CD4-positive, alpha-beta T cell treated with Interleukin-10 for 1 hour (primary cell): ENCODE measurements at places on chromosomes 5 and 9.

DNA sequence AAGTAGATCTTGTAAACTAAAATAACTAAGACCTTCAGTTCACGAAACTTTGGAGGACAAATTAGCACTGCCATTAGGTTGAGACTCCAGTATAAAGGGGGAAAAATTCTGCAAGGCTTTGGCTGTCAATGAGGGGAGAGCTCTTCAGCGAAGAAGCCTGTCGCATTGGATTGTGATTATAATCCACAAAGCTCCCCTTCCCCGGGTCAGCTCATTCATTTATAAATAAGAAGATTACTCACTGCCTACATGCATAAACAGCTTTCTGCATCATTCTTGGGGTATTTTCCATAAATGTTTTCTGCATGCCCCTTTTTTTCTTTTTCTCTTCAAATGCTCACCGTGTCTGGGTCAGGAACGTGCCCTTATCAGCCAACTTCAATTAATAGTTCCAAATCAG is 196.7 kb downstream of the EBF1 start:
- no peak for DNase-seq

GRCh38 chr5:93620487-93621326 is 37.7 kb downstream of the NR2F1 start:
- peak; percentile 58 for DNase-seq

- no peak for DNase-seq
Measured at GRCh38 chr9:132949709-132950108, 5.3 kb upstream of the TSC1 start.

DNA sequence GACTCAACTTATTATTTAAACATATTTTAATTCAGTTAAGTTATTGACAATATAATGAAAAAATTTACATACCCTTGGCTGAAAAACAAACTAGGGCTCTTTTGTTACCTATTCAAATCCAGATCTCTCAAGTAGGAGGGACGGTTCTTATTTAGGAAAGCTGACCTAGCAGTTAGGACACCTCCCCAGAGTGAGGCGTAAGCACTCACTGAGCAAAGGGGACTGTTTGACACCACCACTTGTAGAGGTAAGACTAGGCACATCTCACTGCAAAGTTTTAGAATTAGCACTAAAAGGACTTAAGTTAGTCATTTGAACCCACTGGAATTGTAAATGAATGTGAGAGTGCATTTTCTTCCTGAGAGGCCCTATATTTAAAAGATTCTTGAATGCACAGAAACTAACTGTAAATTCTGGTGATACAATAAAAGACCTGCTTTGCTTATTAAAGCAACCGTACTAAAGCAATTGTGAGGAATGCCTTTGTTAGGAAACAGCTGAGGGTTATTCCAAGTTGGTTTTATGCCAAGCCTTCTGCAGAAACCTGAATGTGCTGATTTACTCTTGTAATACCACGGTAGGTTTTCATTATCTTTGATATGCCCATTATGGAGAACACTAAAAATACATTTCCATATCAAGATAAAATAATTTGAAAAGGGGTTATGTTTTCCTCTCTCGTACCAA is 16.2 kb downstream of the HACD4 start:
- DNase-seq = no peak

DNA sequence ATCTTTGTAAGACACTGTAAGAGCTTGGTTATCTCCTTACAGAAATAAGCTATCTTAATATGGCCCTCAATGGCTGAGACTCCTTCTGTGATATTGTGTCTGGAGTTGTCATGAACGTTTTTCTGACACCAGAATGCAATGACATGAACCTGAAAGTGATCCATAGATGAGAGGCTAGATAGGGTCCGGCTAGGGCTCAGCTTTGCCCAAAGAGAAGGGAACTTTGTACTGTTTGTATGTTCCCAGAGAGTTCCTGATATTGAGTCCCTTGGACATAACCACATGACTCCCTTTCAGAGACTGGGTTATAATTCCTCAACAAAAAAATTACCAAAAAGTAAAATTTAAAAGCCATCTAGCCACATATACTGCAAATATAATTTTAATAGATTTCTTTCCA is 575.8 kb upstream of the CLINT1 start:
- DNase-seq = no peak

GRCh38 chr9:121708768-121709488 is 57.5 kb downstream of the DAB2IP start:
- no peak for DNase-seq

DNA sequence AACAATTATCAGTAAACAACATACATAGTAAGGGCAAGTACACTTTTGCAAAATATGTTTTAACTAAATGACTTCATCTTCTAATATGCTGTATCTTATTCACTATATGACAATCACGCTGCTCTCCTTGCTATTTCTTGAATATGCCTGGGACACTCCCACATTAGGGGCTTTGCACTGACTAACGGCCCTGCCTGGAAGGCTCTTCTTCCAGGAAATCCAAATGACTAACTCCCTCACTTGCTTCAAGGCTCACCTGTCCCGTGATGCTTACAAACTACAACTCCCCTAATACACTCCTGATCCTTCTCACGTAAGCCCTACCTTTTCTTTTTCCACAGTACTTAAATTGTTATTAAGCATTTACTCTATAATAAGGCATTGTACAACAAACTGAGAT is 10.6 kb downstream of the ERP44 start:
- DNase-seq = no peak

DNA sequence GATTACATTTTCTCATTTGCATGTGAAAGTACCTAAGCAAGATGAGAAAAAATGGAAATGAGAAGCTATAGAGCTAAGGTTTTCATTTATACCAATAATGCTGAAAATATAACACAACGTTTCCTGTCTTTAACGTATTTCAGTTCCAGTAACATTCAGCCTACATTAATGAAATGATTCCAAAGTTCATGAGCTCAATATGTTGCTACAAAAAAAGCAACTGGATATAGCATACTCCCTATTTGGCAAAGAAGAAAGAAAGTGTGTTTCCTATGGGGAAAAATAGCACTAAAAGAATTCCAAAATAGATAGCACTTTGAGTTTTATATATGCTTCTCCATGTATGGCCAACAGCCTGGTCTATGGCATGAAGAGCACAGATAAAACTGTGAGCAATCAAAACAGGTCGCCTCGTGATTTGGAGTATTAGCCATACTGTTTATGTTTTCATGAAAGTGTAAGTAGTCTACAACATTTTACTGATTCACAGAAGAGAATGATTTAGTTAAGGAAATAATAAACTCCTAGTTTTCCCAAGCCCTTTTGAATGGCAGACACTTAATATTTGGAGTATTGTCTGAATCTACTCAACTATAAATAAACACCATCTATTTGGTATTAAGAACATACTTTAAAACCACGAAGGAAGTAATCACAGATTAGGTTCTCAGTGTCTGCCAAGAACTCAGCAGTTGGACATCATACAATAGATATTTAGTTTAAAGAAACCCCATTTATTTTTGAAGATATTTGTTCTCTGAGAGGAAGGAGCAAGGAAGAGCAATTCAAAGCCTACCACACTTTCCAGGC is 258.7 kb upstream of the RASA1 start:
- no peak for DNase-seq

- no peak for DNase-seq
Measured at GRCh38 chr5:170113522-170113900, 7.8 kb downstream of the FOXI1 start.

DNA sequence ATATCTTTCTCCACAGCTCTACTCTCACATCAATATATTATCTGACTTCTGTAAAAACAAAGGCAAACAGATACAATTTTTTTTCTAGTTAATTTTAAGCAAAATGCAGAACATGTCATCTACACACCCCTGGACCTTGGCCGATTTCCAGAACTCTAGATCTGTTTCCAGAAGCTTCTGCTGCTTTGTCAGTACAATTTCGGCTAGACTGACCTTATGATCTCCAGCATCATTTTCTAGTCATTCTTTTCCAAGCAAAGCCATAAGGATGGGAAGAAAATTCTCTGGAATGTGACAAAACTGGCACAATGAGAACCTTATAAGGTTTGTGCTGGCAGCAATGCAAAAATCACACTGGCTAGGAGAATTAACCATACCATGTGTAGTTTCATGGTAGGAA is 132.8 kb upstream of the MPDZ start:
- DNase-seq = no peak
